ENCODE measurements at places on chromosomes 7 and 10. TPM values are rescaled to one million over a fixed set of nuclear protein-coding genes. Genes with fewer than 3 reads are reported as not detected.

DNA sequence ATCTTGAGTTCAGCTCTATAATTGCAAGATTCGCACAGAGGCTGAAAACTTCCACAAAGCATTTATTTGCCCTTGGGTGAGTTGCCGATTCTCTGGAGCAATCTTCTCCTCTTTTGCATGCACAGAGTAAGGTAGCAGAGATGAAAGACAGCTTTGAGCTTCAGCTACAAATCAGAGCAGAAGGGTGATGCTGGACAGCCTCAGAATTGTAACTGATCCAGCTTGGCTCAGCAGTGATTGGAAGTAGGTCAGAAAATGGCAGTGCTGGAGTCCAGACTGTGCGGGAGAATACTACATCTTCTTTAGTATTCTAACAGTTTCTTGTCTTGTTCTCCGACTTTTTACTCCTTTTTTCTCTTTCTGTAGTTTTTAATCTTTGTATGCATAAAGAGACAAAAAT lies 55.4 kb upstream of the CDC14C start:
- no peak for DNase-seq

CYP2E1 gene
- polyA plus RNA-seq, result 0.36 TPM

GLI3 gene
- 0.50 TPM for polyA plus RNA-seq

PAX4 gene
- polyA plus RNA-seq, result not detected

STEAP1 gene
- 1.9 TPM for polyA plus RNA-seq

DNA sequence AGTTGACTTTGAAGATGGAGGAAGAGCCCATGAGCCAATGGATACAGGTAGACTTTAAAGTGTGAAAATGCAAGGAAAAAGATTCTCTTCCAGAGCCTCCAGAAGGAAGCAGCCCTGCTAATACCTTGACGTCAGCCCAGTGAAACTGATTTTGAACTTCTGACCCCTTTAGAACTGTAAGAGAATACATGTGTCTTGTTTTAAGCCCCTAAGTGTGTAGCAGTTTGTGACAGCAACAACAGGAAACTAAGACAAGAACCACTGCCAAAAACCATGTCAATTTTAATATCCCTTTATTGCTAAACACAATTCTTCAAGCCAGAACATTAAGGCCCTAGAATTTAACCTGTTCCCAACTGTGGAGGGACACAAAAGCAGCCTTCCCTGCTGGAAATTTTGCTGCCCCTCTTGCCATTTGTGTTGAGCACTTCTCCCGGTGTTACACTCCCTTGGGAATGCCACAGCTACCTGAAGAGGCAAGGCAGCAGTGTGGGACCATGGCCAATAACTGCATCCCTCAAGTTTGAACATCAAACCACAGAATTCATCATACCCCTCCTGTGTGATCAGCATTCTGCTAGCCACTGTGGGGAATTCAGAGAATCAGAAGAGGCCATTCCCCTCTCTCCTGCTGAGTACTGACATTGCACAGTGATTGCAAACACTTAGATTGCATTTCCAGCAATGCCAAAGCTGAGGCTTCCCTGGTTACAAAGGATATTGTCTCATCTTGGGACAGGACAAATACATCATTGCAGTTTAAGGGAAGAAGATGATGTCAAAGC lies 12.3 kb upstream of the CCDC172 start:
- no peak for DNase-seq

GRCh38 chr7:36301914-36302771 lies 87.5 kb upstream of the ANLN start:
- DNase-seq, result no peak

LIPN gene
- polyA plus RNA-seq, result not detected

TRIL gene
- 0.84 TPM for polyA plus RNA-seq

HHEX gene
- polyA plus RNA-seq, result 4.7 TPM

DNA sequence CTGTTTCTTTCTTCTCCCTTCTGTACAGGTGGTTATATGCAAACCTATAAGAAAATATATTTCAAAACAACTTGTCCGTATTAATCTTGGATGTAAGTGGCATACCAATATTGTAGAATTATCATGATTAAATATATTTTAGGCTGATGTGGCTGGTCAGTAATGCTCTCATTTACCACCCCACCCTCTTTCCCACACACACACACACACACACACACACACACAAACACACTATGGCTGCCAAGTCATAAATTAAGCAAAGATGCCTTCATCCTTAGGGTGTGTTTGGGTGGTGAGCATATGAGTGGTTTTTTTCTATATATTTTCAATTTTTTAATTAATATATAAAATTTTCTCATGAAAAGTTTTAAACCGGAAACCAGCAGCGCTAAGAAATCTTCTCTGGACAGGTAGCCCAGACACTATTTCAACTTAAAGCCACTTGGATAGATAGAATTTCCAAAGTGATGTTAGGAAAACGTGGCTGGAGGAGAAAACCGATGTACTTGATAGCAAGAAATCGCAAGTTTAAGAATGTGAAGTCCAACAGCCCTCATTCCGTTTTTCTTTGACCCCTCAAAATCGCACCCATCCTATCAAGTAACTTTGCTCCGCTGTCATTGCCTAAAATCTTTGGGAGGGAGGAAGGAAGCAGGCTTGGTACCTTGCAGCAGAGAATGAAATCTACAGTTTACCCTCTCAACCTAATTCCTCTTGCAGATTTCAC lies 171.7 kb downstream of the FAM107B start:
- no peak for DNase-seq

GRCh38 chr7:141533149-141533949 lies 17.9 kb upstream of the AGK start:
- DNase-seq, result peak; percentile 60

DNA sequence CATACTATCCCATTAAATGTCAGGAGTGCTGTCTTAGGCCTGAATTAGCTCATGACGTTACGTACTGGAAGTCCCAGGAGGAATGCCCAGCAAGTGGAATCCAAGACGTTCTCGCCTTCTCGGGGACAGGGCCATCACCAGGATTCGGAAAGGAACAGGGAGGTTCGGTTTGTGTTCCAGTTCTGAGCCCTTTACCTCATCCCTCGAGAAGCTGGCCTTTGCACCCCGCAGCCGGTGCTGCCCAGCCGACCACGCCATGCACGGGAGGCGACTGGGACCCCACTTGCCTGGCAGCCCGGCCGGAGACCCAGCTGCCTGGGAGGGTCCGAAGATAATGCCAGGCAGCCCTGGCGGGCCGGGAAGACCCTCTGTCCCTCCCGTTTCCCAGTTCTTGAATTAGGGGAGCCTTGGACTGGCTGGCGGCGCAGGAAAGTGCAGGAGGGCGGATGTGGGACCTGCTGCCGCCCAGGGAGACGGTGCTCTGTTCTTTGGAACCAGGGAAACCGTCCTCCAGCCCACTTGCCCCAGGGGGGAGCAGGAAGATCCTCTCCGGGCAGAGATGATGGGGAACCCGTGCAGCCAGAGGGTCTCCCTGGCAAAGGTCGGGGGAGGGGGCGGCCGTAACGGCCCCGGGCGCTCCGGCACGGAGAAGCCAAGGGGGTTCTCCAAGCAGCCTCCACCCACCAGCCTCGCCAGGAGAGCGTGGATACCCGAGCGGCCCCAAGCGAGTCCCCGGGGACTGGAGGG lies 671 bp upstream of the CHST3 start:
- DNase-seq, result peak; percentile 72

- DNase-seq, result no peak
Measured at GRCh38 chr10:97575127-97575668, 2.6 kb downstream of the ANKRD2 start.

DNA sequence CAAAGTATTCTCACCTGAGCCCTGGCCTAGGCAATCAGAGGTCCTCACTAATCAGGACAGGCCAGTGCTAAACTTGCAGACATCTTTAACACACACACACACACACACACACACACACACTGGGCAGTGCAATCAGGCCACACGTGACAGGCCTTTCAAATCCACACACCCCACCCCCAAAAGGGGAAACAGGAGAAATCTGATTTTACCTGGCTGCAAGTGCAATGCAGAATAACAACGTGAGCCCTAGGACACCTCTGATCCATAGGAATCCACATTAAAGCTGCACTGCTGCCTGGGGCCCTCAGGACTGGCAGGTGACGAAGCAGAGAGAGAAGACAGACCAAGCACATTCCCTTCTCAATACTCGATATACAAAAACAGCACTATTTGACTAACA lies 218.9 kb downstream of the FAM107B start:
- DNase-seq, result no peak

- DNase-seq, result no peak
Measured at GRCh38 chr10:129713659-129714265, 246.7 kb downstream of the MGMT start.

ZNF425 gene
- 0.50 TPM for polyA plus RNA-seq

DNA sequence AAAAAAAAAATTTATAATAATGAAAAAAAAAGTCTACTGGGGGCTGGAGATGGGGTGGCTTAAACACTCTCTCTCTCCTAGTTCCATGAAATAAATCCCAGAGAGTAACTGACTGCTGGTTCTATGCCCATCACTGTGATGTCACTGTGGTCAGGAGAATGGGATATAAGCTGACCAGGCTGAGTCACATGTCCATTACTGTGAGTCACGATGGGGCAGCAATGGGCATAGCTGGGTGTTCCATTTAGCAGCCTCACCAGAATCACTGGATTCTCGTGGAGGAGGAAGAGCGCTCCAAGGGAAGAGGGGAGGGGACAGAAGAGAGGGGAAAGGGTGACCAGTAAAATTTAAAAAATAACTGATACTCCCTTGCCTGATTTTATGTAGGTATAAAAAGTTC lies 37.1 kb downstream of the MASTL start:
- no peak for DNase-seq

SFRP4 gene
- polyA plus RNA-seq, result 2.2 TPM

GRCh38 chr7:124713086-124713485 lies 52.5 kb downstream of the GPR37 start:
- DNase-seq, result no peak

GRCh38 chr7:98826811-98827231 lies 43.0 kb downstream of the TMEM130 start:
- peak; percentile 92 for DNase-seq

GRCh38 chr7:30553141-30553540 lies 41.5 kb upstream of the GARS1 start:
- no peak for DNase-seq

DNA sequence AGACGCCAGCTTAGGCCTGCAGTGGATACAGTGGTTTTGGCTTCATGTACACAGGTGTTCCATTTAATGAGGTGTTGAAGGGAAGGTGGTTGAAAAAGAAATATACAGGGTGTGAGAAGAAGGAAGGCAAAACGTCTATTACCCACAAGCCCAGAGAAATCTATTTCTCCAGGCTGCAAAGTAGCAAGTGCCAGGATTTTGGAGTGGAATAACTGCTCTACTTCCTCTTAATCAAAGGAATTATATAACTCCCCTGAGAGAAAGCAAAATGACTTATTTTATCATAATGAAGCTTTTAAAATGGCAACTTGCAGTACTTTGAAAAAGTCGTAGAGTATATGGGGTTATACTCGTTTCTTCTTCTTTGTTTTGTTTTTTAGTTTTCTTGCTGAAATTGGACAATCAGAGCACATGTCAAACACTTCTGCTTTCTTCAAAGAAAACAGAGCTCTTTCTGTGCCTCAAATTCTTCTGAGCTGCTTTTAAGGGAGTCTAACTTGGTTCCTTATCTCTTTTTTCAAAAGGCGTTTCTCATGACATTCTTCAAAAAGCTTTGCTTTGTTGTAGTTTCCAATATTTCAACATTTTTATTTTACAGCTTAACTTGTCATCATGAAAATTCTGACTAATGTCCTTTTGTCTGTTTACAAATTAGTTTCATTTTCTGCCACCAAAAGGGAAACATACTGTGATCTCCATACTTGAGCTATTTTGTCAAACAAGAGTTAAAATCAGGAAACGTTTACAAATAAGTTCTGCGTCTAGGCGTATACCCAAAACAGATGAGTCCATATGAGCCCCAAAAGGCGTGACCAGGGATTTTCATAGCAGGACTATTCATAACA lies 289.7 kb downstream of the FRMD4A start:
- DNase-seq, result no peak

Measured in right cardiac atrium (tissue), 5 donors.